ENCODE measurements at places on chromosomes 13 and 19.

- DNase-seq = no peak
These were observed 21.9 kb downstream of the SMIM24 start for GRCh38 chr19:3458229-3459088.

DNA sequence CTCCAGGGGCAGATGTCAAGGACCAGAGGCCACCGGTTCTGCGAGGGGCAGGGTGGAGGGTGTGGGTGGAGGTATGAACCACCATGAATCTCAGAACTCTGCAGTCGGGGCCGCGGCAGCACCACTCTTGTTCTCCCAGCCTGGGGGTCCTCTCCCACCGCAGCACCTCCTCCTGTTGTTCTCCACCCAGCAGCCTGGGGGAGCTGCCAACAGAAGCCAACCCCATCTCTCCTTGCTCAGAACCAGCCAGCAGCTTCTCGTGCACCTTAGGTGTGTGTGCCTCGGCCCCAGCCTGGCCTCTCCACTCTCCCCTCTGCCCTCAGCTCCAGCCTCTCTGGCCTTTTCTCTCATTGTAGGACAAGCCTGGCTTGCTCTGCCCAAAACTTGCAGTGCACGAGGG lies 31.9 kb upstream of the CCNE1 start:
- no peak for DNase-seq

DNA sequence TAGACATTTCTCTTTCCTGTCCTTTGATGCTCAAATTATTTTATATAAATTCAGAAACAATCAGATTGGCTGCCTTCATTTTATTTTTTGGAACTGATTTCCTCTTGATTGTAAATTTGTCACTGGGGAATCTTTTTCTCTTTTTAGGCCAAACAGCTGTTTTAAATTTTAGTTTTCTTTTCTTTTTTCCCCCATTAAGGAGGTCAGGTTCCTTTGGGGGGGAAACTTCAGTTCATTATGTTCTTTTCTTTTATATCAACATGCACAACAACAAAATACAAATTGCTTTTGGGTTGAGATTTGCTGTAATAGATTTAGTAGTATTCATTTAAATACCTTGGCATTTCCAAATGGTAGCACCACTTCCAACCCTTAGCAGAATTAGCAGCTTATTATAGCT lies 264.8 kb upstream of the SPRY2 start:
- DNase-seq = no peak

- peak; percentile 4 for DNase-seq
These were observed 45.5 kb upstream of the ZNF91 start for GRCh38 chr19:23440791-23441190.

GRCh38 chr19:13823901-13824300 lies 28.7 kb downstream of the ZSWIM4 start:
- no peak for DNase-seq

GRCh38 chr13:19597523-19597922 lies 35.9 kb upstream of the MPHOSPH8 start:
- no peak for DNase-seq

GRCh38 chr13:63948045-63948444 lies 2532.4 kb upstream of the PCDH20 start:
- DNase-seq = no peak

DNA sequence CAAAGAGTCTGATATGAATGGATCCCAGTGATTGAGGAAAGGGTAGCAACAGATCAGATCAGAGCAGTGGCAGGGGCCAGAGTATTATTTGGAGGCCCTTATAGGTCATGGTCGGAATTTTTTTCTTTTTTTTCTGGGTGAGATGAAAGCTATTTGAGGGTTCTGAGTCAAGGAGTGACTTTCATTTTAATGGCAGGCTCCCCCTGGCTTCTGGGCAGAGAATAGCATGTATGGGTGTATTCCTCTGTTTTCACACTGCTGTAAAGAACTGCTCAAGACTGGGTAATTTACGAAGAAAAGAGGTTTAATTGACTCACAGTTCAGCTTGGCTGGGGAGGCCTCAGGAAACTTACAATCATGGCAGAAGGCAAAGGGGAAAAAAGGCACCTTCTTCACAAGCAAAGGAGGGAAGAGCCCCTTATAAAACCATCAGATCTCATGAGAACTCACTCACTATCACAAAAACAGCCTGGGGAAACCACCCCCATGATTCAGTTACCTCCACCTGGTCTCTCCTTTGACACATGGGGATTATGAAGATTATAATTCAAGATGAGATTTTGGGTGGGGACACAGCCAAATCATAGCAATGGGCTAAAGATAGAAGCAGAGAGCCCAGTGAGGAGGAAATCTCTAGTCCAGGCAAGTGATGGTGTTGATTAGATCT lies 3.0 kb upstream of the SLC6A16 start:
- no peak for DNase-seq

DNA sequence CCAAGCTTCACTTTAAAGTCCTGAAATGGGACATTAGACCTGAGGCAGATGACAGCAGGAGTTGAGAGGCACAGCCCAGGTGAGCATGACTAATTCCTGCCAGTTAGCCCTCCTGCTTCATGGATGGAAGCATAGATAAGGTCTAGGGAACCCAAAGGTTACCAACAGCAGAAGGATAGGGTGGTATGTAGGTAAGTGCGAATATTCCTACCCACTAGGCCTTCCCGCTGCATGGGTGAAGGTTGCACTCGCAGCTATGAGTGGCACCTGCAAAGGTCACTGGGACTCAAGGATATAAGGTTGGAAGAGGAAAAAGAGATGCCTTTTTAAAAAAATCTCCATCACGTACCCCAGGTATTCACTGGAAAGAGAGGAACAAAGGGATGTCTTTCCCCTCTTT lies 12.2 kb upstream of the MLLT1 start:
- peak; percentile 32 for DNase-seq

DNA sequence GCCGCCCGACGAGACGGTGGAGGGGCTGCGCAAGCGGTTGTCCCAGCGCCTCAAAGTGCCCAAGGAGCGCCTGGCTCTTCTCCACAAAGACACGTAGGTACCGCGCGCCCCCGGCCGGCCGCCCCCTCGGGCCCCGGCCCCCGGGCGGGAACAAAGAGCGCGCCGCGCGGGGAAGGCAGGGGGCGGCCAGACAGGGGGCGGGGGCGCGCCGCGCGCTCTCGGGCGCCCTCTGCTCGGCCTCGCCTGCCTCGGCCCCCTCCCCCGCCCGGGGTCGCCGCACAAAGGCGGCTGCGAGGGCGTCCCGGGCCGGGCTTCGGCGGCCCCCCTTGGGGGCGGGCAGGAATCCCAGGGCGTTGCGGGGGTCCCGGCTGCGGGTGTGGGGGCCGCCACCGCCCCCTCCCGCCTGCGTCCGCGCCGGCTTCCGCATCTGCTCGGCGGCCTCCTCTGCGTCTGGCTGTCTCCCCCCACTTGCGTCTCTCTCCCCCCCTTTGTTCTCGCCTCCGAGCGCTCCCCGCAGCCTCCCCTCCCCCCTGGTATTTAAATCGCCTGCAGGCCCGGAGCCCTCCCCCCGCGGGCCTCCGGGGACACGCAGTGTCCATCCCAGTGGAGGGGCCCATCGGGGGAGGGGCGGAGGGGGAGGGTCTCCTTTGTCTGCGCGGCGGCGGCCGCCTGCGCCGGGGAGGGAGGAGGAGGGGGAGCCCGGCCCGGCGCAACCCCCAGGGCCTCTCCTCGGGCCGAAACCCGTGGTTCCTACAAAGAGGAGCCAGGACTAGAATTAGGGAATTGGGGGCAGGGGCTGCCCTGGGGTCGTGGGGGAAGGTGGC lies 2.3 kb downstream of the MIDN start:
- no peak for DNase-seq

DNA sequence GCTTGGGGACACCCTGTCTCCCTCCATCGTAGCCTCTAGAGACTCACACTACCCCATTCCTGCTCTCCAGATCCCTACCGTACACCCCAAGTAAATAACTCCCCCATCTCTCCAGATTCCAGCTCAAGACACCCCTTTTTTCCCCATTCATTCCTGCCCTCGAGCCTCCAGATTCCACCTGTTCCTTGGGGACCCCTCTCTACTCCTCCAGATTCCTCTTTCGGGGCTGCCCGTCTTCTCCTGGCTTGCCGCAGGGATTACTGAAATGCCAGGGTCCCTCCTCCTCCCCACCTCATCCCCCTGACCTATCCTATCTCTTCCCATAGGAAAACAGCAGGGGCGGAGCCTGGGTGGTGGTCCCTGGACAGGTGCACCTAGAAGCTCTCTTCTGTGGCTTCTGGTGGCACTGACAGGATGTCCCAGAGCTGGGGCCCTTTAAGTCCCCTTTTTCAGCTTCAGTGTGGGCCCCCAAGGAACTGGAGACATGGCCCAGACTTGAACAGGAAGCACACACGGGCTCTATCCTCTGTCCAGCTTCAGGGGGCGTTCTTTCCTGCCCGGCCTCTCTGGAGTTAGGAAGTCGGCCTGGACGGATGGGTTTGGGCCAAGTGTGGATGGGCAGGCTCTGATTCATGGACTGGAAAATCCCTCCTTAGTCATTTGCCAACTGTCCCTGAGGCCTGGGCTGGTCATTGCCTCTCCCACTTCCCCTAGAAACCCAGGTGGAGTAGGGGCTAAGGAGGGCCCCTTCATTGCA lies 1.2 kb downstream of the ZSWIM4 start:
- DNase-seq = peak; percentile 90
